ENCODE measurements at places on chromosomes 4 and X.

DNA sequence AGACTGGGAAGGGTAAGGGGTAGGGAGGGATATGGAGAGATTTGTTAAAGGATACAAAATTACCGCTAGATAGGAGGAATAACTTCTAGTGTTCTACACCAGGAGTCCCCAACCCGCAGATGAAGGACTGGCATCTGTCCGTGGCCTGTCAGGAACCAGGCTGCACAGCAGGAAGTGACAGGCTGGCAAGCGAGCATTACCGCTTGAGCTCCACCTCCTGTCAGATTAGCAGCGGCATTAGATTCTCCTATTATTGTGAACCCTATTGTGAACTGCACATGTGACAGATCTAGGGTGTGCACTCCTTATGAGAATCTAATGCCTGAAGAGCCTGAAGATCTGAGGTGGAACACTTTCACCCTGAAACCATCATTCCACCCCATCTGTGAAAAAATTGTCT is 27.9 kb upstream of the BBS7 start:
- DNase-seq: peak; percentile 17

- DNase-seq: no peak
Observed at GRCh38 chr4:152628128-152628527, 51.7 kb downstream of the TMEM154 start.

DNA sequence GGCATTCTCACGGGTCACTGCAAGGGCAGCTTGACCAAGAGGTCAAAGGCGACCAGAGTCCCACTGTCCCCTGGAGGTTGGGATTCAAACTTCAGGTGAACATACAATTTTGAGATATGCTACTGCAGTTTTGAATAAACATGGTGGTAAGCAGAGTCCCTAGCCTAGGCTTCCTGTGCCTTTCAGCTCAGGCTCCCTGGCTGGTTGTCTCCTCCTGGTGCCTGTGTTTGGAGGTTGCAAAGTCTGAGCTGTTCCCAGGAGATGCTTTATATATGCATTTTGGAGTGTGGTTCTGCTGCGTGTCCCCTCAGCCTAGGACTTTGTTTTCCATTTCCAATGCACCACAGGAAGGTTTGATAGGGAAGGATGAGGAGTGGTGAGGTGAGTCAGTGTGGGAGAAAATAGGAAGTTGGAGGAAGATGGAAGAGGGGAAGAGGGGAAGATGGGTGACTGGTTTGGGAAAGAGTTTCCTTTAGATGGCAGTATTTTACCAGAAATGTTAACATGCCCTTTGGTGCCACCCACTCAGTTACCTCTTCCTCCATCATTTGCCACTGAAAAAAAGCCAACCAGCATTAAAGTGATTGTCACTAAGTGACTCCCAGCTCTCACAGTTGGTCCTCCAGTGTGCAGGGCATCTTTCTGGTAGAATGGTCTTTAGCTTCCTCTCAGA is 211.7 kb upstream of the AGTR2 start:
- peak; percentile 19 for DNase-seq

DNA sequence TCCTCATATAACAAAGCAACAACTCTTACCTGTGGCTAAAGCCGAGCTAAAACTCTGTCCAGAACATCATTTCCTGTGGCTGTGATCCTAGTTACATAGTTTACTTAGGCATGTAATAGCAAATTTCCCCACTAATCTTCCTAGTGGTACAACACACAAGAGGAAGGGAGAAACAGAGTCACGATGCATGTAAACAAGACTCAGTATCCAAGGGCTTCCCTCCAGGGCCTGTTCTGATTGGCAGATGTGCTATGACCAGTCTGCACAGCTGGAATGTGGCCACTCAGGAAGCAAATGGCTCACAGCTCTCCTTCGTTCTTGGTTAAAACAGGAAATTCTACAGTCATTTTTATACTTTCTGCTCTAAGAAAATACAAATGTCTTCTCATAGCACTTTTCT is 49.2 kb upstream of the PRSS48 start:
- peak; percentile 94 for DNase-seq

- peak; percentile 50 for DNase-seq
Observed at GRCh38 chr4:41661442-41662076, 87.0 kb downstream of the PHOX2B start.

- no peak for DNase-seq
Observed at GRCh38 chrX:21305799-21306336, 68.3 kb upstream of the CNKSR2 start.

- no peak for DNase-seq
Observed at GRCh38 chrX:866441-866990, 235.9 kb downstream of the SHOX start.

GRCh38 chrX:13917507-13917906 is 100.6 kb upstream of the GPM6B start:
- DNase-seq: no peak

DNA sequence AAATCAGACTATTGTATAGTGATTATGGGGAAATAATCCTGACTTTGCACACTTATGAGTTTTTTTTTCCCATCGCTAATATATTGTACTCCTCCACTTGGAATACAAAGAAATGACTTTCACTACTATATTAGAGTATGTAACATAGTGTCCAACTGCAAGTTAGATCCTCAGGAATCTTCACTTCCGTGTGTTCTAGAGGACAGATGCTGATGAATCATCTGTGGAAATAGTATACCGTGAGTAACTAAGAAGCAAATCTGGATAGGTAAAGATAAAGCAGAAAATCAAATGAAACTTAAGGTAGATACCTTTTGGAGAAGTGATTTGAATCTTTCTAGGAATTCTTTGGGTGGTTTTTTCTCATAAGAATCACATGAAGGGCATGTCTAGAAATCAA is 8.3 kb downstream of the IL21 start:
- peak; percentile 76 for DNase-seq

- DNase-seq: no peak
Observed at GRCh38 chr4:141036786-141037185, 96.5 kb downstream of the RNF150 start.

Measured in epithelial cell of esophagus (primary cell).